Mucosa of gallbladder (tissue), 1 donor: ENCODE measurements at places on chromosomes 3 and 15.

DNA sequence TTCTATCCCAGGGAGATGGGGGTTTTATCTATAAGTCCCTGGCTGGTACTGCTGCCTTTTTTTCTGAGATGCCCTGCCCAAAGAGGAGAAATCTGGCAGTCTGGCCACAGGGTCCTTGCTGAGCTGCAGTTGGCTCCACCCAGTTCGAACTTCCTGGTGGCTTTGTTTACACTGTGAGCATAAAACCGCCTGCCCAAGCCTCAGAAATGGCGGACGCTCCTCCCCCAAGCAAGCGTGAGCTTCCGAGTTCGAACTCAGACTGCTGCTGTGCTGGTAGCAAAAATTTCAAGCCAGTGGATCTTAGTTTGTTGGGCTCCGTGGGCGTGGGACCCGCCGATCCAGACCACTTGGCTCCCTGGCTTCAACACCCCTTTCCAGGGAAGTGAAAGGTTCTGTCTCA, 126.8 kb upstream of the SUCLG2 start:
- DNase-seq: no peak

DNA sequence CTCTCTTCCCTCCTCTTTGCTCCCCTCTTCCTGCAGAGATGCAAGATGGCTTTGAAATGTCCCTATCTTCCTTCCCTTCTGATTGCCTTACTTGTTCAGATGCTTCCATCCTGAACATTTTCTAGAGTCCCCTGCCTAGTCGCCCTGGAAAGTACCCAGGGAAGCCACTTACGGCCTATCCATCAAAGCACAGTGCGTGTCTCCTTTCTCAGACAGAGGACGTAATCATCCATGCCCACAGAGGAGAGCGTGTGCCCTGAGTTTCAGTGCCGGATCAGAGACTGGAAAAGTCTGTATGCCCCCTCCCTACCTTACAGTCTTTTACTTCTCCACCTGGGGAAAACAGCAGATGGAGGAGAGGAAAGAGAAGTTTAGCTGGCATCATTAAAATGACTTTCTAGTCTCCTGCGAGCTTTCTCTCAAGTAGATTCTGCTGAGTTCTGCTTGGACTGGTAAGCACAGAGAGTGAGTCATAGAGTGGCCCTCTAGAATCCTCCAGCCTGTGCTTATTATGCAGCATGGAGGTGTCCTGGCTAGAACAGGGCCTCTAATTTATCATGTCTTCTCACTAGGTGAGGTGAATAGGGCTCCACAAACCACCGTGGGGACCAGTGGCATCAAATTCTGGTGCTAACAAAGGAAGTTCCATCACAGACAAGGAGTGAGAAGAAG, 114.6 kb downstream of the SLCO3A1 start:
- DNase-seq: no peak

GRCh38 chr15:69881302-69881670, 216.4 kb downstream of the TLE3 start:
- DNase-seq: no peak

GRCh38 chr15:31086344-31086743, 15.2 kb downstream of the TRPM1 start:
- DNase-seq: no peak

- DNase-seq: no peak
Observed at GRCh38 chr3:195104340-195104739, 166.6 kb downstream of the XXYLT1 start.

GRCh38 chr15:89186803-89187202, 34.6 kb downstream of the RLBP1 start:
- no peak for DNase-seq

DNA sequence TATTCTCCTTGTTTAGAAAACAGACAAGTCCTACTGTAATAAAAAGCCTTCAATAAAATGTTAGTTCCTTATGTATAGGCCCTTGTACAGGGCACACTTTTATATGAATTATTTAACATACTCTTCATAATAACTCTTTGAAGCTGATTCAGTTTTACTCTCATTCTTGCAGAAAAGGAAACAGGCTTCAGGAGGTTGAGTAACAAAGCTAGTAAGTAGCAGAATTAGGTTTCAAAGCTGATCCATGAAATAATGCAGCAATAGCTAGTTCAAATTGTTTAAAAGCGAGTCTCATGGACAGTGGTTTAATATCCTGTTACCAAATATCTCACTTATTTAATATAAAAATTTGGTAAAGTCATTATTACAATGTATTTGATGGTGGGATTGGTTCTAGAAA, 25.0 kb downstream of the TCF12 start:
- no peak for DNase-seq

DNA sequence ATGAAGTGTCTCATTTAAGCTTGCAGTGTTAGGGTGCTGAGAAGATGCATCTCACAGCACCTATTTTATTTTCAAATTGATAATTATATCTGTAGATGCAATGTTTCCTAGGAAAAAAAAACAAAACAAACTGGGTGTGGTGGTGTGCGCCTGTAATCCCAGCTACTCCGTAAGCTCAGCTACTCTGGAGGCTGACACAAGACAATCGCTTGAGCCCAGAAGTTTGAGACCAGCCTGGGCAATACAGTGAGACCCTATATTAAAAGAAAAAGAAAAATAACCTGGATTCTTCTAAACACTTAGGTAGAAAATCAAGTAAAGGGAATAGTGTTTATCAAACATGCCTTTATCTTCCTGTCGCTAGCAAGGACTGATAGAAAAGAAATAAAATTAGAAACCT, 1.9 kb downstream of the MINDY2 start:
- DNase-seq: no peak

- DNase-seq: no peak
Observed at GRCh38 chr3:87298111-87298718, 21.8 kb upstream of the POU1F1 start.

DNA sequence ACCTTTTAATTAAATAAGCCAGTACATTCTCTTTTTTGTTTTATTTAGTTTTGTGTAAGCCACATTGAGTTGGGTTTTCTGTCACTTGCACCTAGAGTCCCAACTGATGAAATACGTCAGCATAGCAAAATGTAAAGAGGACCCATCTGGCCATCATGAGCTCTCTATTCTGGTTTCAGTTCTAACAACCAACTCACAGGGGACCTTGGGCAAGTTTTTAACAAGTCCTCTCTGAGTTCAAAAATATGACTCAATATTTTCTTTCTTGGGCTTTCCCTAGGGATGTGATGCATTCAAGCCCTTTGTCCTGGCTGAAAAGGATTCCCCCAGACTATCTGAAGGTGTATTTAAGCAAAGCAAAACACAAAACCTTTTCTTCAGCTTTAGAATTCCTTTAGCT, 32.9 kb downstream of the PLCH1 start:
- no peak for DNase-seq

DNA sequence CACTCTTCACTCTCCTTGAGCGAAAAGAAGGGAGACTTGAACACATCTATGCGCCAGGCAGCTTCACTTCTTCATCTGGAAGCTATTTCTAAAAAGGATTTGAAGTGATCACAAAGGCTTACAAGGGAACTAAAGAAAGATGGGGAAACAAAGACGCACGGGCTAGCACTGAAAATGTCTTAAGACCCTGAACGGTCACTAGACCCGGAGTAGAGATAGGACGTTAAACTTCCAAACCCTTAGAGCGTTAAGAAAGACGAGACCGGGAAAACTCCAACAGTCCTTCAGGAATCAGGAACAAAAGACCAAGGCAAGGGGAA, 47.5 kb upstream of the EPHB3 start:
- no peak for DNase-seq

DNA sequence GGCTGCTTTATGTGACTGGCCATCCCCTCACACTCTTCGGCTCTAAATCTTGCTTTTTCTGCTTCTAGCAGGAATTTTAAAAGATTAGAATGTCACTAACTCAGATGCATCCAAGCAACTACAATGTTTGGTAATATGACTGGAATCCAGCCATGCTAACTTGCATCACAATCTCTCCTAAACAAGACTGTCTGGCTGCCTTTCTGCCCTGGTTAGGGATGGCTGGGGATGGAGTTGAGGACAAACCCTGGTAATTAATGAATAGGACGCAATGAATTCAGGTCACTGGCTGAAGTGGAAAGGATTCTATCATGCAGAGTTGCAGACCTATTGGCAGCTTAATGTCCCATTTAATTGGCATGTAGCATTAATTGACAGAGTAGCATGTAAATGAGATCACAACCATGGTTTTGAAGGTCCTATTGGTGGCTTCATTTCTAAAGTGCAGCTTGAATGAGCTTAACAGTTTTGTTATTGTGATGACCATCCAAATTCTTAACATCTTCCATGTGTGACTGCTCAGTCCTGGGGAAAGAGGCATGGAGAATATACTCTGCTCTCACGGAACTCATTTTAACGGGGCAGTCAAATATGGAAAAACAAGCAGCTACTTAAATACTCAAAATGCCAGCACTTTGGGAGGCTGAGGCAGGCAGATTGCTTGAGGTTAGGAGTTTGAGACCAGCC, 21.7 kb downstream of the NMNAT3 start:
- peak; percentile 28 for DNase-seq

- no peak for DNase-seq
Observed at GRCh38 chr3:131903988-131904415, 130.8 kb downstream of the CPNE4 start.
